ENCODE measurements at places on chromosomes 11 and 22.
A peak's percentile ranks its signal among the peaks of the same experiment; 100 is the strongest.

DNA sequence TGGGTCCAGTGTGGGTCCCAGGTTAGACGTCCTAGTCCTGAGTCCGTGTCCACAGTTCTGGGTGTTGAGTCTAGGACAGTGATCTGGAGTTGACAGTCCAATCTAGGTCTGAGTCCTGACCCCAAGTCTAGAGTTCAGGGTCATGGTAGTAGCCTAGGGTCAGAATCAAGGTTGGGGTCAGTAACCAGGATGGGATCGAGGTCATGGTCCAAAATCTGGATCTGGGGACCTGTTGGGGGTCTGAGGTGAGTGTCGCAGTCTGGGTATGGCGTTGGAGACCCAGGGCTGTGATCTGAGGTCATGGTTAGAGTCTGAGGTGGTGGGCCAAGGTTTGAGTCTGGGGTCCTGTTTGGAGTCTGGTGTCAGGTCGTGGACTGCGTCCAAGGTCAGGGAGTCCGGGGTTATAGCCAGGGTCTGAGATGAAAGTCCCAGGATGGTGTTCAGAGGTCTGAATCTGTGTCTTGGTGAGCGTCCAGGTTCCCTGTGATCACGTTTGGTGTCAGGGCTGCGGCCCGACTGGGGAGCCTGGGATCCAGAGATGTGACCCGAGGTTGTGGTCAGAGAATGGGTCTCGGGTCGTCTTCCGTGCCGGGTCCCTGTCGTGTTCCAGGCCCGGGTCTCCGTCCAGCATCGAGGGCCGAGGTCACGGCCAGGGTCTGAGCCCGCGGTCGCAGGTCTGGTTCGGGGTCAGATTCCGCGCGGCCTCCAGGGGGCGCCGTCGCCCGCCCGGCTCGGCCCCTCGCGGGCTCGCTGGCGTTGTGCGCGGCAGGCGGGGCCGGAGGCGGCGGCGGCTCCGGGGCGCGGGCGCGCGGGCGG is 432 bp upstream of the GRK2 start:
- H3K27ac ChIP-seq: peak overlapping the region; percentile 67
- peaks cover 35% of the 10 kb centered on the region for H3K4me1 ChIP-seq
- H3K36me3 ChIP-seq: no peaks in the 10 kb centered on the region
- H3K27me3 ChIP-seq: no peaks in the 10 kb centered on the region

GRCh38 chr11:10943968-10944367 is 86.1 kb upstream of the ZBED5 start:
- no peaks in the 10 kb centered on the region for H3K36me3 ChIP-seq
- H3K27ac ChIP-seq: no peak overlapping the region
- no peaks in the 10 kb centered on the region for H3K4me1 ChIP-seq
- no peak overlapping the region for H3K4me3 ChIP-seq

GRCh38 chr11:87368151-87368550 is 330.4 kb downstream of the TMEM135 start:
- H3K36me3 ChIP-seq: no peaks in the 10 kb centered on the region
- DNase-seq: no peak
- no peaks in the 10 kb centered on the region for H3K27me3 ChIP-seq
- no peak overlapping the region for H3K27ac ChIP-seq
- H3K4me3 ChIP-seq: no peak overlapping the region
- H3K4me1 ChIP-seq: no peaks in the 10 kb centered on the region

DNA sequence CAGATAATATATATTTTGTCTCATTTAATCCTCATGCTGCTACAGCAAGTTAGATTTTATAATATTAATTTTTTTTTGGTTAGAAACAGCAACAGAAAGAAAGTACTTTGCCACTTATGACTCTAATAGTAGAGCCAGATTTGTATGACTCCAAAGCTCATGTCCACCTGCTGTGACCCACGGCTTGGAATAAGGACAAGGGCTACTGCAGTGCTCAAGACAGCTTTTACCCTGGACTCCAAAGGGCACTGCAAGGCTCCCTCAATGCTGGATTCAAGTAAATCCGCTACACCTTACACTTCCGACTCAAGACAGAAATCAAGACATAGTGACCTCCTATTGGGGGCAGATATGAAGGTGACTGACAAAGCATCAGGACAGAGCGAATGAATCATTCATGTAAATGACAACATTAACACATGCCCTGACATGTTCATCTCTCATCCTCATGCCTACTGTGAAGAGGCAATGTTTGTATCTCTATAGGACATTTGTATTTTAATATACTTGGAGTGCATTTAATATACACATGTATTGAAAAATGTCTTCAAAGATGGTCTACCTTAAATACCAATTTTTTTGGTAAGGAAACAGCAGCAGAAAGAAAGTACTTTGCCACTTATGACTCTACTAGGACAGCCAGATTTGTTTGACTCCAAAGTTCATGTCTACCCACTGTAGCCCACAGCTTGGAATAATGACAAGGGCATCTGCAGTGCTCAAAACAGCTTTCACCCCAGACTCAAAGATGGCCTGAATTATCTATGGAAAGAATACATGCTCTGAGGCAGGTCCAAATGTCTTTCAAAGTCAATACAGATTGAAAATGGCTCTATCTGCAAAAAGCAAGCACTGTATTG is 375.6 kb upstream of the CCDC90B start:
- H3K4me3 ChIP-seq: no peak overlapping the region
- no peak for DNase-seq
- H3K27ac ChIP-seq: no peak overlapping the region
- no peaks in the 10 kb centered on the region for H3K27me3 ChIP-seq

GRCh38 chr11:77175021-77175842 is 47.2 kb downstream of the MYO7A start:
- no peaks in the 10 kb centered on the region for H3K36me3 ChIP-seq
- no peak overlapping the region for H3K27ac ChIP-seq
- no peak for DNase-seq
- H3K4me1 ChIP-seq: no peaks in the 10 kb centered on the region
- no peaks in the 10 kb centered on the region for H3K27me3 ChIP-seq

GRCh38 chr11:92268546-92268945 is 43.9 kb downstream of the FAT3 start:
- no peaks in the 10 kb centered on the region for H3K27me3 ChIP-seq
- H3K4me1 ChIP-seq: peaks cover 2% of the 10 kb centered on the region
- H3K27ac ChIP-seq: peak overlapping the region; percentile 47

GRCh38 chr22:17994424-17995108 is 29.8 kb downstream of the MICAL3 start:
- H3K36me3 ChIP-seq: no peaks in the 10 kb centered on the region
- peaks cover 15% of the 10 kb centered on the region for H3K4me1 ChIP-seq
- no peaks in the 10 kb centered on the region for H3K27me3 ChIP-seq

GRCh38 chr11:20397281-20397680 is 9.8 kb downstream of the PRMT3 start:
- H3K36me3 ChIP-seq: peaks cover 40% of the 10 kb centered on the region
- peak; percentile 42 for DNase-seq
- no peaks in the 10 kb centered on the region for H3K4me1 ChIP-seq
- no peak overlapping the region for H3K27ac ChIP-seq
- no peaks in the 10 kb centered on the region for H3K27me3 ChIP-seq

DNA sequence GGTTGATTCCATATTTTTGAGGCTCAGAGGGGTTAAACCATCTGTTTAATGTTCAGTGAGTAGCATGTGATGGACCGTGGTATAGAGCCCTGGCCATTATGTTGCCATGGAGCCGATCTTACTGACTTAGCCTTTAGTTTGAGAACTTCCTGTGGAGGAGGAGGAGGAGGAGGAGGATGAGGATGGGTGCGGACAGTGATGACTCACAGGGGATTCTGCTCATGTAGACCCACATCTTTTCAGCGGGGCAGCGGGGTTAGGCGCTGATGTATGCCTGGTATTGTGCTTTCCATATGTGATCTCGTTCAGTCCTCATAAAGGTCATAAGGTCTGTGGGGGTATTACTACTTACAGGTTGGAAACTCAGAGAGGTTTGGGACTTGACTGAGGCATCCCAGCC is 13.9 kb downstream of the STX3 start:
- H3K27me3 ChIP-seq: no peaks in the 10 kb centered on the region
- H3K4me1 ChIP-seq: no peaks in the 10 kb centered on the region
- no peak overlapping the region for H3K27ac ChIP-seq
- DNase-seq: no peak
- peaks cover 13% of the 10 kb centered on the region for H3K36me3 ChIP-seq
- no peak overlapping the region for H3K4me3 ChIP-seq

DNA sequence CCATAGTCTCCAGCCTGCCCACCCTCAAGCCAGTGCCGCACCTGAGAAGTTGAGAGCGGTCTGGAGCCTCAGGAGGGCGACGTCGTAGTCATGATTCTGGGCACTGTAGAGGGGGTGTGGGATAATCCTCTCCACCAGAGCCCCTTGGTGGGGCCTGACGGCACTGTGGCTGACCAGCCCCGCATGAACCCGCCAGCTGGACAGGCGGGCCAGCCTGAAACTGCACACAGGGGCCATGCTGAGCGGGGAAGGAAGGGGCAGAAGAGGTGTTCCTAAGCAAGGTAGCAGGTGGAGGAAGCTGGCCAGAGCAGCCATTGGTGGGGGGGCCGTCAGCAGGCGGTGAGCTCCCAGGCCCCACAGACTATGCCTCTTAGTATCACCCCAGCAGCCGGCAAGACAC is 13.1 kb downstream of the TMPRSS5 start:
- H3K4me3 ChIP-seq: no peak overlapping the region
- H3K27ac ChIP-seq: no peak overlapping the region
- peaks cover 10% of the 10 kb centered on the region for H3K4me1 ChIP-seq
- DNase-seq: no peak
- no peaks in the 10 kb centered on the region for H3K36me3 ChIP-seq

- peaks cover 16% of the 10 kb centered on the region for H3K36me3 ChIP-seq
- no peak for DNase-seq
- peaks cover 45% of the 10 kb centered on the region for H3K4me1 ChIP-seq
Measured at GRCh38 chr11:72039856-72040401, 40.4 kb downstream of the NUMA1 start.

DNA sequence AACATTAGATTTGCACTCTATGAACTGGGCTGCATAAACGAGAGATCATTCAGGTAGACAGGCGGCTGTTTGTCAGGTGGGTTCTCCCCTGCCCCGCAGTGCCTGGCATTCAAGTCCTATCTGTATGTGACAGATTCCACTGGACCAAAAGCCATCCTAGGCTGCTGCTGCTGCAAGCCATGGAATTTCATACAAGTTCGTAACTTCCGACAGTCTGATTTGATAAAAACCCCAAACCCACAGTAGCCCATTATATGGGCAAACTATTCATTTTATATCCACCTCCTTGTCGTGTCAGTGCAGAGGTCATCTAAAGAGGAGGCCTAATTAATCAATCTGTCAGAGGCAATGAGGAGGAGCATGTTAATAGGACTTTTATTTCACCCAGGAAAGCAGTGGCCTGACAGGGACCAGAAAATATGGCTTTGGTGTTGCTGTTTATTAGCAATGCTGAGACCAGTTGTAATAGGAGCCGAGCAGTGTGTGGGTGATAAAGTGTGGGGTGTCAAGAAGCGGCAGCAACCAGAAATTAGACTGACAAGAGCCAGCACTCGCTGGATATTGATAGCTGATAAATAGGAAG is 124.2 kb downstream of the ARL14EP start:
- H3K27ac ChIP-seq: no peak overlapping the region
- no peaks in the 10 kb centered on the region for H3K4me1 ChIP-seq
- no peak overlapping the region for H3K4me3 ChIP-seq
- no peak for DNase-seq
- no peaks in the 10 kb centered on the region for H3K36me3 ChIP-seq

- DNase-seq: no peak
- no peak overlapping the region for H3K27ac ChIP-seq
- H3K4me3 ChIP-seq: no peak overlapping the region
- H3K4me1 ChIP-seq: no peaks in the 10 kb centered on the region
Measured at GRCh38 chr22:38137876-38138687, 27.6 kb upstream of the BAIAP2L2 start.

- DNase-seq: no peak
- H3K4me3 ChIP-seq: no peak overlapping the region
- no peaks in the 10 kb centered on the region for H3K4me1 ChIP-seq
- H3K27ac ChIP-seq: no peak overlapping the region
- no peaks in the 10 kb centered on the region for H3K36me3 ChIP-seq
Measured at GRCh38 chr11:102085864-102086551, 24.2 kb upstream of the YAP1 start.

GRCh38 chr22:36211237-36211861 is 9.7 kb upstream of the APOL4 start:
- DNase-seq: no peak
- H3K36me3 ChIP-seq: no peaks in the 10 kb centered on the region
- H3K27ac ChIP-seq: no peak overlapping the region
- no peaks in the 10 kb centered on the region for H3K4me1 ChIP-seq
- peaks cover 21% of the 10 kb centered on the region for H3K27me3 ChIP-seq

DNA sequence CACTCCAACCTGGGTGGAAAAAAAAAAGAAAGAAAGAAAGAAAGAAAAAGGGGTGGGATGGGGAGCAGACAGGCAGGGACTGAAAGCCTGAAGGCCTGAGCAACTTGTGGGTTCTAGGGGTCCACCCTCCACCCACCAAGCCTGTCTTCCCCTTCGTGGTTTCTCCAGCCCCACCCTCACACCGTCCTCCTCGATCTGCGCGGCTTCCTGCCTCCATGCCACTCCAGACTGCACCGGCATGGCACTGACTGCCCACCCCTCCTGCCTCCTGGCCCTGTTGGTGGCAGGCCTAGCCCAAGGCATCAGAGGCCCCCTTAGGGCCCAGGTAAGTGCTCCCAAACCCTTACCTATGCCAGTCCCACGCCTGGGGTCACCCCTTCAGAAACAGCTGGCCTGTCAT is at the start of gene CTSW:
TSS of gene CTSW (plus strand) at position 221 of the 400 bp plus-strand sequence. CDS start at position 239, 18 bp downstream.
- H3K27me3 ChIP-seq: no peaks in the 10 kb centered on the region
- H3K36me3 ChIP-seq: peaks cover 23% of the 10 kb centered on the region
- H3K4me3 ChIP-seq: no peak within 1 kb of the TSS
- no peak for DNase-seq
- no peak within 1 kb of the TSS for H3K27ac ChIP-seq

DNA sequence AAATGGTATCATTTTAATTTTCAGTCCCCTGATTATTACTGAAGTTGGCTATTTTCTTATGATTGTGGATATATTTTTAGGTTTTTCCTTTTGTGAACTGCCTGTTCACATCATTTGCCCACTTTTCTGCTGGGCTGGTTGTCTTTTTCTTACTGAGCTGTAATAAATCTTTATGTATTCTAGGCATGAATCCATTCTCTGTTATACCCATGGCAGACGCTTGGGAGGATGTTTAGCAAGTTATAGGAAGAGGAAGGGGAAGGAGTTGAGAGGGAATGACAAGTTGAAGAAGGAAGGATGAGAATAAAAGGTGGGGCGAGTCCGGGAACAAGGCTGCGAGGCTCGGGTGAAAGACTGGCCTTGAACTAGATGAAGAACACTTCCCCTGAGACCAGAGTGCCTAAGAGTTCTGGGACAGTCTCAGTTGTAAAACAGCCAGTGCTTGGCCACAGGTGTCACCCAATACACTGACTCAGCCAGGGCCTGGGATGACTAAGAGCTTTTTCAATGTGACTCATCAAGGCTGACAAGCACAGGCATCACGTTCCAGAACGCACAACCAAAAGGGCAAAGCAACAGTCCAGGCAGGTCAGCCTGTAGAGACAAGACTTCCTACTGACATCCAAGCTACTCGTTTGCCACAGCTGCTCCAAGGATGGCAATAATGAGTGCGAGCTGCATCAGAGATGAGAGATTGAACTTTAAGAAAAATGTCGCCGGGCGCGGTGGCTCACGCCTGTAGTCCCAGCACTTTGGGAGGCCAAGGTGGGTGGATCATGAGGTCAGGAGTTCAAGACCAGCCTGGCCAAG is 35.2 kb downstream of the LRFN4 start:
- H3K27me3 ChIP-seq: no peaks in the 10 kb centered on the region

All from SK-N-SH (cell line).